ENCODE measurements at places on chromosomes 13 and 19.
A peak's percentile ranks its signal among the peaks of the same experiment; 100 is the strongest.

GRCh38 chr19:30649934-30650614, 277.9 kb downstream of the ZNF536 start:
- DNase-seq, result peak; percentile 95

DNA sequence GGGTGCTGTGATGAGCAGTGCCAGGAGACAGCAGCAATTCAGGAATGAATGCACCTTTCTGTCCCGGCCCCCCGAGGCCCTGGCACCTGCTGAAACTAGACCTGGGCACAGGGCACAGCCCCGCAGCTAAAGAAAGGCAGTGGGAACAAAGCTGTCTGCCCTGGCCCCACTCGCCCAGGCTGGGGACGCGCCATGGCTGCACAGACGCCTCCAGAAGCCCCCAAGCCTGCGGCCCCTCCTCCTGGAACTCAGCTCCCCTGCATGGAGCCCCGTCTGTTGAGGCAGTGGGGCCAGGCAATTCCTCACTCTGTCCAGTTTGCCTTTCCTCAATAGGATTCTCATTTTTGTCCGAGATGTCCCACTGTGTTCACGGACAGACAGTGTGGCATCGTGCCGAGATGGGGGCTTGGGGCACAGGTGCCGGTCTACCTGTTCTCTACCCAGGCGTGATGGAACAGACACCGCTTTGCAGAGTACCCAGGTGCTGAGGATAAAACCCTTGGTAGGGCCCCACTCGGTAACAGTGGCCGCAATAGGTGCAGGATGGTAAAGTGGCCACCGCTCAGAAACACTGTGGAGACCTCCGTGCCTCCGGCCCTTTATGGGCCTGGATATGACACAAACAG, 146.5 kb upstream of the SOX1 start:
- no peak for DNase-seq

DNA sequence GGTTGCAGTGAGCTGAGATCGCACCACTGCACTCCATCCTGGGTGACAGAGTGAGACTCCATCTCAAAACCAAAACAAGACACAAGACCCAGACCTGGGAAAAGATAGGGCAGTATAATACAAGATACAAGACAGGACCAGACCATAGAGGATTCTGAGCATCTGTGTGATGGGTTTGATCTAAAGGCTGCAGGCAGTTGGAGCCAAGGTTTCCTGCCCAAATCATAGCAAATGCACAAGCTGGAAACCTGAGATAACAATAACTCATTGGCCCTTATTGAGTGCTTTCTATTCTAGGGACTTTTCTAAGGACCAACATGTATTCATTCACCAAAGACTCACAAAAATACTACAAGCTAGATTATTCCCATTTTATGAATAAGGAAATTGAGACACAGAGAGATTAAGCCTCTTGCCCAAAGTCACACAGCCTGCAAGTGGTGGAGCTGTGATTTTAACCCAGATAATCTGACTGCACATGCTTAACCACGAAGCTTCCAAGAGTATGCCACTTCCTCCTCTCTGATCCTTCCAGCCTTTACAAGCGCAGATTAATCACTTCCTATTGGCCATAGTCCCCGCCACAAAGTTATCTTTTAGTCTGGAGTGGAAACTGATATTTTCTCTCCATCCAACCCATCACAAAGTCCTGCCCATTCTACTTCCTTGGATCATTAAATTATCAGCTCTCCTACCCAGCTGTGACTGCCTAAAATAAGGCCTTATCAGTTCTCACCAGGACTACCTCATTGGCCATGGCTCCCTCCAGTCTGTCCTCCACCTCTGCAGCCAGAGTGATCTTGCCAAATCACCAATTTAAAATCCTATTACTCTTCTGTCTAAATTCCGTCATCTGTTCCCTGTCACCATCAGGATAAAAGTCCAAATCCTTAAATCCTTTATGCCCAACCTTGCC, 147.2 kb downstream of the FLT1 start:
- DNase-seq, result no peak

GRCh38 chr13:46605825-46606554, 53.0 kb downstream of the LRCH1 start:
- no peak for DNase-seq

DNA sequence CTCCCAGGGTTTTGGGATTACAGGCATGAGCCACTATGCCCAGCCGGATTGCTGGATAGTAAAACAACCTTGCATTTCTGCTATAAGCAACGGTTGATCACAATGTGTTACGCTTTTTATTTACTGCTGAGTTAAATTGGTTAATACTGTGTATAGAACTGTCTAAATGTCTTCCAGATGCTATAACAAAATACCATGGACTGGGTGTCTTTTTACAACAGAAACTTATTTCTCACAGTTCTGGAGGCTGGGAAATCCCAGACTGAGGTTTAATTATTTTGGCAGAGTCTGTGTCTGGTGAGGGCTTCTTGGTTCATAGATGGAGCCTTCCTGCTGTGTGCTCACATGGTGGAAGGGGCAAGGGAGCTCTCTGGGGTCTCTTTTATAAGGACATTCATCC, 65.5 kb downstream of the ING1 start:
- peak; percentile 43 for DNase-seq

- DNase-seq, result peak; percentile 42
Observed at GRCh38 chr19:38736036-38736412, 8.2 kb downstream of the CAPN12 start.

DNA sequence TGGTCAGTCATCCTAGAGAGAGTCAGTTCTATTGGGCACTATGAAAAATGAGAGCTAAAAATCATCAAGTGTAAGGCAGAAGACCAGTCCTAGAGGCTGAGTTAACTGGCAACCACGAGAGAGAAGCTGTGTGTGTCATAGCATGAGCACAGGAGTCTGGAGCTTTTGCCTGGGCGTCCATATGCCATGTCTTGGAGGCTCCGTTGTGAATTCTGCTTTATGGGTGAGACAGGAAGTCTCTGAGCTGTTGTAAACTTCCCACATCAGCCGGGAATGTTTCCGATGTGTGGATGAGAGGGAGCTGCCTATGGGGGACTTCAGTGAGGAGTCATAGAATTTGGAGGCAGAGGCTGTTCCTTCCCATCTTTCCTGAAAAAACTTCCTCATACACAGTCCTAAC, 120.0 kb downstream of the ITGBL1 start:
- no peak for DNase-seq

DNA sequence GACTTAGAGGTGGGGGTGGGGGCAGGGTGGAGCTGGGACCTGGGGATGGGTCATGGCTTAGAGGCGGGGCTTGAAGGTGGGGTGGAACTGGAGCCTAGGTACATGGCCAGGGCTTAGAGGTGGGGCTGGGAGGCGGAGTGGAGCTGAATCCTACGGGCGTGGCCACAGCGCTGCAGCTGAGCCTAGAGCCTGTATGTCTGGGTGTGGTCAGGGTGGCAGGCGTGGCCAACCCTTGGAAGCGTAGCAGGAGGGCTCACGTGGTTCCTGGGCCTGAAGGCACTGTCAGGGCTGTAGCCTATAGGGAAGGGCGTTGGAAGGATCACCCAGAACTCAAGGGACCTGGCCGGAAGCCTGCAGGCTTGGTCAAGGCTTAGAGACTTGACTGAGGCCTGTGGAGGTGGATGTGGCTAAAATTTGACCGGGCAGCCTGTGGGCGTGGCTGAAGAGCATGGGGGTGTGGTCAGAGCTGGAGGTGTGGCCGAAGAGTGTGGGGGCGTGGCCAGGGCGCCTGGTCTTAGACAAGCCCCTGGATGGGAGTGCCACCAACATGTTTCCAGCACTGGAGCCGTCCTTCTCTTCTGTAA, 24.3 kb downstream of the COLGALT1 start:
- peak; percentile 52 for DNase-seq

DNA sequence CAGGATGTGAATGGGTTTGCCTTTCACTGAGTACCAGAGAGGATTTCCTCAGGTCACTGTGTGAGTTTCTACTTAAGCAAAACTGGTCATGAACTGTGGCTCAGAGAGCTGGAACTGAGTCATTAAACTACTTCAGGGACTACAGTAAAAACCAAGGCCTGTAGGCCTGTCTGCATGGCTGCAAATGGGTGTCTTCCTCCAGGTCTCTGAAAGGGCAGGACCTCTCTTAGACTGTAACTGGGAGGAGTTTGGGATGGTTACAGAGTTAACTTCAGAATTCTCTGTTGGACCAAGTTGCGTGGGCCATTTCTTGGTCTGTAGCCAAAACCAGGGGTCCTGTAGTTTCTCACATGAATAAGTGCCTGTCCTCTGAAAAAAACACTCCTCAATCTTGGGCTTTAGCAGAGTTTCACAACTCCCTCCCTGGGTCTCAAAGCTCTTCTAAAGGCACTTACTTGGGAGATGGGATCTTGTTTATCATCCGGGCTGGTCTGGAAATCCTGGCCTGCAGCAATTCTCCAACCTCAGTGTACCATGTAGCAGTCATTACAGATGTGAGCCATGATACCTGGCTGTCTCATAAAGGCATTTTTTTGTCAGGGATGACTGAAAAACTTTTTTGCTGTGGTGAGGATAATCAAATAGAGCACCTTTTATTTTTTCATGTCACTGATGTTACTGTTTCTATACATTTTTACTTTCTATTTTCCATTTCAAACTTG, 19.7 kb downstream of the ZNF714 start:
- no peak for DNase-seq

DNA sequence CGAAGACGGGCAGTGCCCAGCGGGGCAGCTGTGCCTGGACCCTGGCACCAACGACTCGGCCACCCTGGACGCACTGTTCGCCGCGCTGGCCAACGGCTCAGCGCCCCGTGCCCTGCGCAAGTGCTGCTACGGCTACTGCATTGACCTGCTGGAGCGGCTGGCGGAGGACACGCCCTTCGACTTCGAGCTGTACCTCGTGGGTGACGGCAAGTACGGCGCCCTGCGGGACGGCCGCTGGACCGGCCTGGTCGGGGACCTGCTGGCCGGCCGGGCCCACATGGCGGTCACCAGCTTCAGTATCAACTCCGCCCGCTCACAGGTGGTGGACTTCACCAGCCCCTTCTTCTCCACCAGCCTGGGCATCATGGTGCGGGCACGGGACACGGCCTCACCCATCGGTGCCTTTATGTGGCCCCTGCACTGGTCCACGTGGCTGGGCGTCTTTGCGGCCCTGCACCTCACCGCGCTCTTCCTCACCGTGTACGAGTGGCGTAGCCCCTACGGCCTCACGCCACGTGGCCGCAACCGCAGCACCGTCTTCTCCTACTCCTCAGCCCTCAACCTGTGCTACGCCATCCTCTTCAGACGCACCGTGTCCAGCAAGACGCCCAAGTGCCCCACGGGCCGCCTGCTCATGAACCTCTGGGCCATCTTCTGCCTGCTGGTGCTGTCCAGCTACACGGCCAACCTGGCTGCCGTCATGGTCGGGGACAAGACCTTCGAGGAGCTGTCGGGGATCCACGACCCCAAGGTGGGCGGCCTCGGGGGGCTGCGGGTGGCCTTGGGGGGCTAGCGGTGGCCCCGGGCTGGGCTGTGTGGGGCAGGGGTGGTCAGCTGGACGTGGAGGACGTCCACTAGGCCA, 4.8 kb downstream of the GRIN3B start:
- no peak for DNase-seq

- DNase-seq, result no peak
Observed at GRCh38 chr19:43752287-43752875, 2.4 kb downstream of the SMG9 start.

GRCh38 chr19:18780631-18781030, 10.5 kb downstream of the COMP start:
- no peak for DNase-seq

DNA sequence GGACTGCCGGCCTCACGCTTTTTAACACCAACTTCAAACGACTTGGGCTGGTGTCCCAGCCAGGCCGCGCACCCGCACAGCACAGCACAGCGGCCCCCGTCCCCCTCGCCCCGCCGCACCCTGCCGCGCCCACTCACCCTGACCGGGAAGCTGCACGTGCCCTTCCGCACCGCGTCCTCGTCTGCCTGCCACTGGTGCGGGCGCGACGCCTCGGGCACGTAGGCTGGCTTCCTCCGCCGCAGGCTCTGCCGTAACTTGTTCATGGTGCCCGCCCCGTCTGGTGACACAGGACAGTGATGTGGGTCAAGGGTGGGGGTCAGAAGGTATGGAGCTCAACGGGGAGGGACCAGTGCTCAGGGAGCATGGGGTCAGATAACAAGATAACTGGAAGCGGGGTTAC, 6.2 kb downstream of the NUMBL start:
- DNase-seq, result no peak

DNA sequence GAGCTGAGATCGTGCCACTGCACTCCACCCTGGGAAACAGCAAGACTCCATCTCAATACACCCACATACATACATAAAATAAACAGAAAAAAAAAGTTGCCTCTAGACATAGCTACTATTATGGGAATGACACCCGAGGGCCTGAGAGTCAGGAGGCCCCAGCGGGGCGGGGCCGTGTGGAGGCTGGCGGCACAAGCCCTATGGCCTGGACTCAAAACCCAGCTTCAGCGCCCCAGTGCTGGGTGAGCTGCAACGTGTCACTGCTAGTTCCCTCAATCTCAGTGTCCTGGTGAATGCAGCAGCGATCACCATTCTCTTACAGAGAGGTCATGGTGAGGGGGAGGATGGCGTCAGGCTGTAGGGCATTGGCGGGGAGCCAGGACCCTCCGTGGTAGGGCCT, 9.2 kb upstream of the ZSCAN1 start:
- no peak for DNase-seq

DNA sequence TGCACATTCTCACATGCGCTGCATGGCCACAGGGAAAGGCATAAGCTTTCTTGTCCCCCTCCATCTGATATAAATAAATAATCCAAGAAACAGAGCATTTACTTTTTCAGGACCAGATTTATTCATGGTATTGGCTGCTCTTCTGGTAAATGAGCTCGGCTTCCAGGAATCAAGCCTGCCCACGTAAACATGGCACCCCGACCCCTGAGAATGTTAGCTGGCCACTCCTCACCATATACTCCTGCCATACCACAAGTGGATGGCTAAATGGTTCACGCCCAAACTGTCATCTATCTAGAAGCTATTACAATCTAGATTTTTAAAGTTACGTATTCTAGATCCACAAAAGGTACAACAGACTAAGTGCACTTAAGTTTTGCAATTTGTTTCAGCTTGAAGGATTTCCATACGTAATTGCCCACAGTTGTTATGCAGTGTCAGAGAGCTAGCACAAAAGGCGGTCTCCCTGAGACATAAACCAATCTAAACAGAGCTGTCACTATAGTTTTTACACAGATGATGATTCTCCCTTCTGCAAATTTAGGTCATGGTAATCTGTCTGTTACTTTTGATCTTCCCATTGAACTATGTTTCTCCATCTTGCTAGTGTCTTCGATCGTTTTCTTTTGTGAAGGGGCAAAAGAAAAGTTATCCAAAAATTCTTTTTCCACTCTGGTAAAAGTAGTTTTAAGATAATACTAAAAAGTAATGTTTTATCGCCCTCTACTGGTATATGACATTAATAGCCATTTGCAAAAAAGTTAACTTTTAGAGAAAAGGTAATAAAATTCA, 16.2 kb upstream of the FOXO1 start:
- peak; percentile 75 for DNase-seq

- peak; percentile 95 for DNase-seq
Observed at GRCh38 chr19:42108527-42109389, 23.5 kb downstream of the POU2F2 start.

DNA sequence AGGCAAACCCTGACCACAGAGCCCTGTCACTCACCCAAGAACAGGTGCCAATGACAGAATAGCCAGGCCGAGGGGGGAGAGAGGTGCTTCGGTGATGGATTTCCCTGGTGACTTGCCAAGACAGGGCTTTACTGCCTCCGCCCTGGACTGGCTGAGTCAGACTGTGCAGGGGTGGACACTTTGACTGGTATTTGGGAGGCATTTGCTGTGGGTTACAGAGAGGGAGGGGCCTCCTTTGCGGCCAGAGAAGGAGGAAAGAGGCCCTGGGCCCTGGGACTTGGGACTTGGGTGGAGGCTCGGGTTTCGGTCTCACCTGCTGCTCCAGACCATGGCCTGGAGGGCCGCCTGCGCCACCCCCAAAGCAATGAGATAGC, 4.6 kb upstream of the EPS8L1 start:
- no peak for DNase-seq

- DNase-seq, result no peak
Observed at GRCh38 chr13:46369506-46370277, 17.4 kb downstream of the RUBCNL start.

Measured in eye (tissue), 1 donor.